IMR-90 (cell line): ENCODE measurements at places on chromosomes 3 and 15.

- no peak for DNase-seq
Measured at GRCh38 chr15:74235962-74236361, at the start of gene CCDC33. Gene CCDC33 (plus strand): TSS chr15:74236326. CDS start chr15:74236720, 394 bp downstream.

DNA sequence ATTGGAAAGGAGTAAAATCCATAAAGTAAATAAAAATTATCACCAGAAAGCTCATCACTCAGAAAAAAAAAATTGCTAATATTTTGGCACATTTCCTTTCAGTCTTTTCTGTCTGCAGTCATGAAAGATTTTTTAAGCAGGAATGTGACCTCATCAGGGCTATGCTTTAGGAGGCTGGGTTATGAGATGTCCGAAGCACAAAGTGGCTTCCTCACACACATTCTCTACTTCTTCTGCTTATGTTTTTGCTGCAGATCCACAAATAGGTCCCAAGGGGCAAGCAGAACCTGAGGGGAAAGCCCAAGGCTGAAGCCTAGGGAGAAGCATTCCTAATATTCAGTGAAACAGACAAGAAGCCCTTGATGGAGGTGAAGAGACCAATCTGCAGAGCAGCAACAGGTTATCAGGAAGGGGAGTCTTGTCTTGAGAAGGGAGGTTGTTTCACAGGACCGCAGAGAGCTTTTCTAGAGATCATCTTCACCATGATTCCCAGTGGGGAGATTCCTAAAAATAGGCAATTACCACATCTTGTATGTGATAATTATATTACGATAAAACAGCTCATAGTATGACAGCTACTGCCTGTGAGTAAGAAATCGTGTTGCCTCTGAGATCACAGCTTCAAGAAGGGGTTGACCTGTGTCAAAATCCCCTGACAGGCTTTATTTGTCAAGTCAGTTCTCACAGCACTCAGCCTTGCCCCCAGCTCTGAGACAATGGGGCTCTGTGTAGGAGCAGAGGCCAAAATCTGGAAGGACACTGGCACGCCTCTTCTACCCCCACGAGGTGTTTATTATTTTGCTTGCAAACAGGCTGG lies 60.5 kb downstream of the IGF2BP2 start:
- peak; percentile 54 for DNase-seq

GRCh38 chr3:83011481-83011880 lies 1250.0 kb upstream of the GBE1 start:
- DNase-seq, result no peak

DNA sequence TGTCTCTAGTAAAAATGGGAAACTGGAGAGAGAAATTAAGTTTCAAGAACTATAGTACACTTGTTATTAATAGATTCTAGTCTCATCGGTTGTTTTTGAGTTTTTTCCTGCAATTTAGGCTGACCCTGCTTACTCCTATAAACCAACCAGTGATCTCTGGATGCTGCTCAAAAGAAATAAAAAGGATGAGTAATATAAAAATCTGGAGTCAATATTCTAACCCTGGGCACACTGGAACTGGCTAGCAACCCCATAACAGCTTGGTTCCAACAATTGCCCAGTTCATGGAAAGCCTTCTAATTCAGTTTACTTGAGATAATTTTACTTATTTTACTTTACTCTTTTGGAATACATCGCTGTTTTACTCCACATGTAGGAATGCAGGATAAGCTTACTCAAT lies 211.6 kb downstream of the GBE1 start:
- DNase-seq, result no peak

DNA sequence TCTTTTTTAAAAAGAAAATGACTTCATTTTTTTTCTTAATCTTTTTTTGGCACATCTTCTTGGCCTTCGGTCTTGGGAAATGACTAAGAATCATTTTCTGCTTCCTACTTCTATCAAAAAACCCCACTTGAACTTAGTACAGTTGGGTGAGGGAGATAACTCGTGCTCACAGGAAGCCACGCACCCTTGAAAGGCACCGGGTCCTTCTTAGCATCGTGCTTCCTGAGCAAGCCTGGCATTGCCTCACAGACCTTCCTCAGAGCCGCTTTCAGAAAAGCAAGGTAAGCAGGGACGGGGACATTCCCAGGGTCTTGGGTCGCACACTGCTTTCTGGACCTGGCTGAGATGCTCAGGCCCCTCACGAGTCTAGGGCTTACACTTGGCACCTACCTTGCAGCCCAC lies at the start of gene CCR4:
CCR4 (plus strand) TSS at position 235 of the 402 bp plus-strand sequence. CDS start 1,779 bp downstream, outside the sequence.
- DNase-seq, result no peak

GRCh38 chr3:85864896-85865295 lies 906.1 kb downstream of the CADM2 start:
- no peak for DNase-seq

DNA sequence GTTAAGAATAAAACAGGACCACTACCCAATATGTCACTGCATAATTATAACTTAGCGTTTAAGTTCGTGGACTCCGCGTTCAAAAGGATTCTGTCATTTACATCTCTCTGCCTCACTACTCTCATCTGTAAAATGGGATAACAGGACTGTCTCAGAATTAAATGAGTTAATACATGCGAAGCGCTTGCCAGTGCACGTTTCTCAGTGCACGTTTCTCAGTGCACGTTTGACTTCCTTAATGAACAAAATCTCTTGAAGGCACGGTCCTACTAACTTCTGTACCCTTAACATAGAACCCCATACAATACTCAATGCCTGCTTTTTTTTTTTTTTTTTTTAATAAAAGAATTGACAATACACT lies 499 bp downstream of the RABL3 start:
- DNase-seq, result peak; percentile 43

DNA sequence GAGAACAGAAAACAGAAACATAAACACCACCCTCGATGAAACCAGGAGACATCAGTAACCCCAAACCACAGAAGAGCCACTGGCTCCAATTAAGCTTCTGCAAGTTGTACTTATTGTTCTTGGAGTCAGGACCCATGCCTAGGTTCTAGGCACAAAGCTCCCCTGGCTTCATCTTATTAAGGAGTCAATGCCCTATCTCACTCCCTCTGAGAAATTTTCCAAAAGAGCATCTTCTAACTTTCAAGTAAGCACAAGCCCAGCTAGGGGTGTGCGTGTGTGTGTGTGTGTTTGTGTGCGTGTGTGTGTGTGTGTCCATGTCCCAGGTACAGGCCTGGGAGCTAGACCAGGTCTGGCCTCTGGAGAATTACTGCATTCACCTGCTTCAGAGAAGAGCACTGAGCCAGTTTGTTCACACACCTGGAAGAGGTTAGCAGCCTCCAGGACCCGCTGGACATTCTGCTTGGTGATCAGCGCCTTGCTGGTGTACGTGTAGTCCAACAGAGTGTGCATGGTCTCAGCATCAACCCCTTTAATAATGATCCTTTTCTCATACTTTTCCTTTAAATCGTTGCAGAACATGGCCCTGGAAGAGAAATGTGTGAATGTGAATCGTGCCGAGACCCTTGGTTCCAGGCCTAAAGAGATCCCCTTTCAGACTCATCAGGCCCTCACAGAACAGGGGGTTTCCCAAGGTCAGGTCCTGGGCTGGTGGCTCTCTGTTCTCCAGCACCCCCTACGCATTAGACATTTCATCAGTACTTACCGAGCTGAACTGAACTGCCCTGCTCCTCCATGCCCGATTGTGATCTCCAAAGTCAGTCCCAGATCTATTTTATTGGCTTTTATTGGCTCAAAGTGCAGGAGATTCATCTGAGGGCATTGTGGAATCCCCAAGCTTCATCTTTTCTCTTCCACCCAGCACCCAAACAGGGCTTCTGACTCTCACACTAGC lies 27.8 kb downstream of the KLHL6 start:
- no peak for DNase-seq

DNA sequence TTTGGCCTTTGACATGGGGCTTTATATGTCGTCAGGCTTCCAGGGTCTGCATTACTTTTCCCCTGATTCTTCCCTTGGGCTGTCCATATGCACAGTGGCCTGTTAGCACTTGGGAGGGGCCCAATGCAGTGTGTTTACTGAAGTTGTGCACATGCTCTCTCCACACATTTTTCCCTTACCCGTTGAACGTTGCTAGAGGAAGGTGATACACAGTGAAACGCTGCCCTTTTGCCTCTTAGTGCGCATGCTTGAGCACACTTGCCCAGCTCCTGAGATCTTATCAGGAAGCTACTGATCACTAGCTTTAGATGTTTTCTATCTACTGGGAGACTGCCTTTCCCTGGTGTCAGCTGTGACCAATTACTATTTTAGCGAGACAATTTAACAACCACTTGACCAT lies 1198.0 kb downstream of the ROBO1 start:
- DNase-seq, result no peak

GRCh38 chr3:157824281-157824680 lies 281.9 kb downstream of the SHOX2 start:
- DNase-seq, result no peak

GRCh38 chr3:113261626-113262303 lies 50.4 kb downstream of the BOC start:
- no peak for DNase-seq

DNA sequence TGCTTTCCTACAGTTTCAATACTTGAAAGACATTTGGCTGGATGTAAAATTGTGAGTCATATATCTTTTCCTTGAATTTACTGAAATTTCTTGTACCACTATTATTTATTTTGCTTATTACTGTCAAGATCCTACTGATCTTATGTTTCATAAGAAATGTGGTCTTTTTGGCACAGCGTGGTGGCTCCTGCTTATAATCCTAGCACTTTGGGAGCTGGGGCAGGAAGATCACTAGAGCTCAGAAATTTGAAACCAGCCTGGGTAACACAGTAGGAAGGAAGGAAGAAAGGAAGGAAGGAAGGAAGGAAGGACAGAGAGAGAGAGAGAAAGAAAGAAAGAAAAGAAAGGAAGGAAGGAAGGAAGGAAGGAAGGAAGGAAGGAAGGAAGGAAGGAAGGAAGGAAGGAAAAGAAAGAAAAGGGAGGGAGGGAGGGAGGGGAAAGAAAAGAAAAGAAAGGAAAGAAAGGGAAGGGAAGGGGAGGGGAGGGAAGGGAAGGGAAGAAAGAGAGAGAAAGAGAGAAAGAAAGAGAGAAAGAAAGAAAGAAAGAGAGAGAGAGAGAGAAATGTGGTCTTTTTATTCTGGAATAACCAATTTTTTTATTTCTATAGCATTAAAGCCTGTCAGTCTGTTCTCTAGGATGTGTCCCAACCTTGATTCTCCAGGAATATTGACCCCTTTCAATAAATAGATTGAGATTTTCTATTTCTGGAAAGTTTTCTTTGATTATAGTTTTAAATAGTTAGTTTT lies 572.0 kb upstream of the TGFBR2 start:
- no peak for DNase-seq

- no peak for DNase-seq
Measured at GRCh38 chr15:69076756-69077155, 62.3 kb downstream of the NOX5 start.

GRCh38 chr15:95868450-95868849 lies 462.1 kb upstream of the NR2F2 start:
- no peak for DNase-seq

GRCh38 chr3:23567917-23568316 lies 237.8 kb upstream of the UBE2E1 start:
- peak; percentile 95 for DNase-seq

GRCh38 chr3:144942093-144942837 lies 970.6 kb downstream of the DIPK2A start:
- DNase-seq, result no peak

- DNase-seq, result no peak
Measured at GRCh38 chr3:155876503-155876902, 6.1 kb downstream of the GMPS start.

DNA sequence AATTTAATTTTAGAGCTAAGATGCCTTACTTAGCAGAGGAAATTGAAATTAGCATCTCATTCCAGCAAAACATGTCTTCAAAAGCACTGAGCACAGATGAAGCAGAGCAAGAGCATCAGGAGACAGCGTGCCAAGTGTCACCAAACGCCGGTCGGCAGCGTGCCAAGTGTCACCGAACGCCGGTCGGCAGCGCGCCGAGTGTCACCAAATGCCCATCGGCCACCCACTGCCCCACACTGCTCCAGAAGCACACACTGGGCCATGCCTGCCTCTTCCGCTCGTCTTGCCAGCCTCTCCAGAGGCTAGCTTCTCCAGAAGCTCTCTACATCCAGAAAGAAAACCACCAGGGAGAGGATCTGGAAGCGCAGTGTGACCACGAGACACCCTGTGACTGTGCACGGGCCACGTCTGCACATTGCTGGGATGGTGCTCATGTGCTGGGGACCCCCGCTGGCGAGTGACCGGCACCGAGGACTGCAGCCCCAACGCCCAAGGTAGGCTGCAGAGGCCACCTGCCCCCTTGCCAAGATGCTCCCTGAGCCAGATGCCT lies 37.8 kb downstream of the CYFIP1 start:
- DNase-seq, result no peak

DNA sequence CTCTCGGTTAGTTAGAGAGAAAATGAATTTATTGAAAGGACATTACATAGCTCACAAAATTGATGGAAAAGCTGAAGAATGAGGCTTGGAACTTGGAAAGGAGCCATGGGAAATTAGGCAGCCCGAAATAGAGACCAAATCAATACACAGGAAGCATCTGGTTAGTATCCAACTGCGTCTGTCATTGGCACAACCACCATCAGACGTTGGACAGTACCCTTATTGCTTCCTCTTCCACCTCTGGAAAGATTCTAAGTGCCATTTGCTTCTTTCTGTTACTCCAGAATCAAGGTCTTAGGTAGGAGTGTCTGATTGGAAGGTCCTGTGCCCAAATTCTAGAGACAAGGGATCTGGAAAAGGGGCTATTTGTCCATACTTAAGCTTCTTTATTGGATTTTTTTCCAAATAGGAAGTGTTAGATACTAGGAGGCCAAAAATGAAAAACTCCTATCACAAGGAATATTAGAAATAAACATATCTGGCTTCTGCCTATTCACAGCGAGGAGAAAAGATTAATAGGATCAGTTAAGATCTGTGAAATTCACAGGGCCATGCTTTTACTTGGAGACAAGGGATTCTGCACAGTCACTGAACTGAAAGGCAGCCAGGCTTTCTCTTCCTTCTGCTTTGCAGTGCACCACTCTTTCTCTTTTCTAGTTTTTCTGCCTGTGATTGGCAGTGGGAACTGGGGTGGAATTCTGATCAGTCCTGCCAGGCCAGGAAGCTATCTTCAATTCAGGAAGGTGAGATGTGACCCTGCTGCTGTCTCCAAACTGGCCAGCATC lies 10.7 kb upstream of the HACD2 start:
- no peak for DNase-seq

GRCh38 chr3:66609660-66610561 lies 109.1 kb upstream of the LRIG1 start:
- peak; percentile 90 for DNase-seq

GRCh38 chr3:165254812-165255211 lies 58.6 kb upstream of the SLITRK3 start:
- DNase-seq, result no peak

DNA sequence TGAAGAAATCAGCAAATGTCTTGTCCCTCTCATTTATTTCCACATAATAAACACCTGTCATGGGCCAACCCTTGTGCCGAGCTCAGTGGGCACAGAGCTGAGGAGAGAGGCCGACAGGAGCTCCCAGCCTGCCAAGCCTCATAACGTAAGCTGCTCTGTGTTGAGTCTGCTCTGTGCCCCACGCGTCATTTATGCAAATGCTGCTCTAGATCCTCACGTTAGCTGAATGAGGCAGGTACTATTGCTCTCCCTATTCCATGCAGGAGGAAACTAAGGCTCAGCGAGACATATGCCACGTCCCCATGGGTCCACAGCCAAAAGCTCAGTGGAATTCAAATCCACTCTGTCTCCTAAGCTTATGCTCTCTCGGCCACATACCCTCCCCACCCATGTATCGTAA lies 41.5 kb downstream of the EFCAB12 start:
- DNase-seq, result no peak

- peak; percentile 72 for DNase-seq
Measured at GRCh38 chr3:126357295-126358037, at the start of gene KLF15. Gene KLF15 (minus strand): TSS chr3:126357408. CDS start chr3:126352922, 4,486 bp downstream.
